Fibroblast of skin of abdomen (primary cell): ENCODE measurements at places on chromosomes 12 and 14.
A peak's percentile ranks its signal among the peaks of the same experiment; 100 is the strongest.

GRCh38 chr14:34671716-34672115, 41.8 kb upstream of the SNX6 start:
- DNase-seq = no peak

- DNase-seq = no peak
Observed at GRCh38 chr12:19886639-19887064, 447.4 kb downstream of the AEBP2 start.

GRCh38 chr14:31858868-31859267, 218.2 kb upstream of the ARHGAP5 start:
- no peak for DNase-seq

- no peak for DNase-seq
Observed at GRCh38 chr12:105961821-105962671, 176.7 kb downstream of the NUAK1 start.

GRCh38 chr12:2481951-2482350, 312.8 kb upstream of the FKBP4 start:
- no peak for DNase-seq

DNA sequence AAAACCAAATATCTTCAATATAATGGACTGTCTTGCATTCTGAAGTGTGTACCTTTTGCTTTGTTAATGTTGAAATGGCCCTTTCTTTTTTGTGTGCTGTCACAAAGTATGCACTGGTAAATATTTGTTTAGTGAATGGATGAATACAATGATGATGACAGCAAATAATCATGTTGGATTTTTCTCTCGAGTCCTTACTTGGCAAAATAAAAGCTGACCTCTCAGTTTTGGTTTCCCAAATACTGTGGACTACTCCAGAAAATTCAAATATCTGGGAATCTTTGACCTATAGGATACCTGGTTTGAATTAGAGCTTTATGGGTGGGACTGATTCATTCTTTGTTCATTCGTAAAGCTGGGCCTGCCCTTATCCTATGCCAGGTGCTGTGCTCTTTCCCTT, 5.5 kb downstream of the UBE3B start:
- no peak for DNase-seq

- DNase-seq = no peak
Observed at GRCh38 chr12:7203109-7203508, 13.6 kb downstream of the PEX5 start.

GRCh38 chr14:100448376-100448775, 125.2 kb downstream of the SLC25A47 start:
- no peak for DNase-seq

DNA sequence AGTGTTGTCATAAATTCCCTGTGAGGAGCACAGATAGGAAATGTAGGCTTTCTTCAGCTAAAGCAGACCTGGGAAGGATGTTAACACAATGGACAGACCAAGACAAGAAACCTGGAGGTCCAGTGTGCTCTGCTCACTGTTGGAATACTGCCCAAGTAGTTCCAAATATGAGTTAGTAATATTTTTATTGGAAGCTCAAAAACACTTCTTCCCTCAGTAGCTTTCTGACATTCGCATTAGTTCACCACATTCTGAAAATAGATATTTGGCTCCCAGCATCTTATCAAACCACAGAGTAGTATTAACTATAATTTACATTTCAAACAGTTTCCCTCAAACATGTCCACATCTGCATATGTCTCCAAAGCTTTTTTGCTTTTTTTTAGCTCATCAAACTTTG, 74.8 kb upstream of the PYGL start:
- peak; percentile 15 for DNase-seq

DNA sequence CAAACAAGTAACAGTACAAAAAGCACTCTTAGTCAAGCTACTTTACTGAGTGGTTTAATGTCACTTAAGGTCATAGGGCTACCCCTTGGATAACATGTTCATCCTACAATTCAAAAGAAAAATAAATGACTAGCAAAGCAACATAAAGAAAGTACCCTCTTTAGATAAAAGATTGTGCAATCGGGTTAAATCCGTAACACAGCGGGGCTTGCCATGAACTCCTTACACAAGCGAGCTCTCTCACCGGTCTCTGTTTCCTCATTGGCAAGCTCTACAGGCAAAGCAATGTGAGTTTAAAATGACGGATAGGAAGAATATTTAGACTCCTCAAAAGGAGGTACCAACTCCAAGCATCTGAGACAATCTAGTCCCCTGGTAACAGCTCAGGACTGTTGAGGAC, 140.6 kb downstream of the EGLN3 start:
- DNase-seq = no peak

DNA sequence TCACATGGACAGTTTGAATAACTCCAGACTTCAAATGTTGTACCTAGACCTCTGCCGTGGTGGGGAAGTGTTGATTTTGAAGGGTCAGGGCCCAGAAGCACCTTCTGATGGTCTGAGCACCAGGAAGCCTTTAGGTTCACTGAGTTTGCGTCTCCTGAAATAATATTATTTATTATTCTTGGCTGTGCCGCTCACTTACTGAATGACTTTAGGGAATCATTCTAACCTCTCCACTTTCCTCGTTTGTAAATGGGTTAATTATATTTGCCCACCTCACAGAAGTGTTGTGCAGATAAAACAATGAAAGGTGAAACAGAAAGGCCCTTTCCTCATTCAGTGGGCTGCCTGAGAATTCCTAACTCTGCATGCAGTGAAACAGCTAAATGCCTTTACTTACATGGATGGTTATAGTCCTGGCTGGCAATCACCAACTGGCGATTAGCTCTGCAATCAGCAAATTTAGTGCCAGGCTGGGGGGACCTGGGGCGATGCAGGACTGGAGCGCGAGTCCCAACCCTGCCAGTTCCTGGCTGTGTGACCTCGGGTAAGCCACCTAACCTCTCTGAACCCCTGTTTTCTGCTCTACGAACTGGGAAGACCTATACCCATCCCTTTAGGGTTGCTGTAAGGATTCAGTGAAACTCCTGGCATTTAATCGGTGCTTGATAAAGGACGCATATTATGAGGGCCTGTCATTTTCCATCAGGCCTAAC, 57.5 kb downstream of the MAP1LC3B2 start:
- no peak for DNase-seq

- no peak for DNase-seq
Observed at GRCh38 chr12:34598851-34599529, 576.7 kb downstream of the ALG10 start.

- peak; percentile 95 for DNase-seq
Observed at GRCh38 chr12:52280319-52280795, 5.9 kb downstream of the KRT86 start.

GRCh38 chr12:92701441-92701840, 1.3 kb upstream of the PLEKHG7 start:
- DNase-seq = no peak

GRCh38 chr12:59820594-59821011, 224.8 kb downstream of the SLC16A7 start:
- peak; percentile 99 for DNase-seq

DNA sequence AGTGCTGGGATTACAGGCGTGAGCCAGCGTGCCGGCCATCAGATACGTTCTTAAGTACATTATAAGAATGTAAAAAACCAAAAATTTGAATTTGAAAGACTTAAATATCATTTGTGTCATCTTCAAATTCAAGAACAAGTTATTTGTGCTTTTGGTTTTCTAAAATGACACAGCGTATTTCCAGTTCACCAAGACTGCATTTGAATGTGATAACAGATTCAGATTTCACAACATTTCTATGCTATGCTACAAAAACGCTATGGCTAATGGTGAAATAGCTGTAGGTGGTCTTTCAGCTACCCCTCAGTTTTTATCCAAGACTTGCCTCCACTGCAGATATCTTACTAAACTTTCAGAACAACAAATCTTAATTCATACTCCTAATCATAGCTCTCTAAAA, 46.7 kb downstream of the APPL2 start:
- DNase-seq = no peak

DNA sequence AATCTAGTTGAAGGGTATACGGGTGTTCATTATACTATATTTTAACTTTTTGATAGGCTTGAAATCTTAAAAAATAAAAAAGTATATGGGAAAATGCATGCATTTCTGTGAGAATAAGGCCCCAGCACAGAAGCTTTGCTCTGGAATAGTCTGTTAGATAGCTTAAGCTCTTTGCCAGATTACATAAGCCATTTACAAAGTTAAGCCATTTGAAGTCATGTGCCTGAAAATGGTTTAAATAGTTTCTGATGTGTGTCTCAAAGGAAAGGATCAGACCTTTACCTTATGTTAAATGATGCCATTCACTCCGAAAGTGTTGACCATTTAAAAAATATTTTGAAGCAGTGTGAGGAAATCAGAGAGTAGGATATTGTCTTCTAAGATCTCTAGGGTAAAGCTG, 51.3 kb downstream of the WASHC4 start:
- DNase-seq = no peak

GRCh38 chr12:40832668-40833067, 140.4 kb downstream of the CNTN1 start:
- no peak for DNase-seq

GRCh38 chr12:52003591-52003990, 3.2 kb upstream of the TAMALIN start:
- no peak for DNase-seq

DNA sequence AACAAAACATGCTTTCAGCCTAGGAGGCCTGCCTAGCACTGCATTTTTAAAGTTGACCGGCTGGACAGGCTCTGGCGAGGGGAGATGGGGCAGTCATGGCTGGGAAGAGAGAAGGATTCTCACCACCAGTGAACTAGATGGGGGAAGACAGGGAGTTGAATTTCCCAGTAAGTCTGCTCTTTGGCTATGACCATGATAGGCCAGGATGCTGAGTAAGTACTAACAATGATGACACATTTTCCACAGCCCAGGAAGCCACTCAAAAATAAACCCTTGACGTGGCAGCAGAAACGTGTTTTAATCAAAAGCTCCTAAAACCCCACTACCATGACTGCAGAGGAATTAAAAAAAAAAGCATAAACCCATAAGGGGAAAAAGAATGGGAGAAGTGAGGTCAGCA, 19.0 kb downstream of the KCTD10 start:
- peak; percentile 58 for DNase-seq

- peak; percentile 17 for DNase-seq
Observed at GRCh38 chr12:25236190-25236589, 14.5 kb downstream of the KRAS start.

DNA sequence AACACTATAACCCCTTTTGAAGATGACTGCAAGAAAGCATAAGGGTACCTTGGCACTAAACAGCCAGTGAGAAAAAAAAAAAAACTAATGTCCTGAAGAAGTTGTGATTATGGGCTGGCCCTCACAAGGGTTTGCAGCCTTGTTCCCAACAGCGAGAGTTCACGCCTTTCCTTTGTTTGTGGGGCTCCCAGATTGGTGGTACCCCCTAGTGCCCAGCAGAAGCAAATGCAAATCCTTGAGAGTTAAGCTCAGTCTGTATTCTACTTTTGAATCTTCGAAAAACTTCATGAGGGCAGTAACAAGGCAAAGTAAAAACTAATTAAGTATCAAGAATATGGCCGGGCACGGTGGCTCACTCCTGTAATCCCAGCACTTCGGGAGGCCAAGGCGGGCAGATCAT, 238.9 kb upstream of the LMO3 start:
- no peak for DNase-seq

DNA sequence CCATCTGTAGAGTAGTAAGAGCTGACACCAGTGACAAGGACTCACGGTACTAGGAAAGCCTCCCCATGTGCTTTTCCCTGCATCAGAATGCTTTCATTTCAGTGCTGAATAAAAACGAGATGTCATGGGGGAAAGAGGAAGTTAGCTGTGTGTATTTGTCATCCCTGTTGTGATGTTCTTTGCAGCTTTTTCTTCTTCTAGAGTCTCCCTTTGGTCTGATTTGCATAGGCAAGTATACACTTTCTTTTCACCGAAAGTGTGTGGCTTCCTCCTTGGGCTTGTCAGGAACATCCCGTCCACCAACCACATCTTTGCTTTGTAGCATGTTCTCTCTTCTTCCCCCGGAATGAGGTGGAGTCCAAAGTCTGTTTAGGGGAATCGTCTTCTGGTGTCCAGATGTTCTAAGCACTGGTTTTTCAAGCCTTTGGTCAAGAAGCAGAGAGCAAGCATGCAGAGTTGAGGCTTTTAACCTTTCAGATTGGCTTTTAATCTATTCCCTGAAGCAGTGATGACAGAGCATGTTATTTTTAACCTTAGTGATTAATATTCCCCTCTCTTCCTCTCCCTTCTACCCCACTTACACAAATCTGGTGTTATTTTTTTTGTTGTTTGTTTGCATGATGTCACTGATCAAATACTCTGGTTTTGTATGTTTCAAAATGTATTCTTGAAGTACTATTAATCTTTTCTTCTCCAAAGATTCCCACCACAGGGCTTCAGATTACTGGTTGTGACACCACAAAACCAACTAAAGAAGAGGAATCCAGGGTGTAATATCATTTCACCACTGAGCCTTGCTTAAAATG, 163.4 kb downstream of the SAMD4A start:
- DNase-seq = peak; percentile 91

DNA sequence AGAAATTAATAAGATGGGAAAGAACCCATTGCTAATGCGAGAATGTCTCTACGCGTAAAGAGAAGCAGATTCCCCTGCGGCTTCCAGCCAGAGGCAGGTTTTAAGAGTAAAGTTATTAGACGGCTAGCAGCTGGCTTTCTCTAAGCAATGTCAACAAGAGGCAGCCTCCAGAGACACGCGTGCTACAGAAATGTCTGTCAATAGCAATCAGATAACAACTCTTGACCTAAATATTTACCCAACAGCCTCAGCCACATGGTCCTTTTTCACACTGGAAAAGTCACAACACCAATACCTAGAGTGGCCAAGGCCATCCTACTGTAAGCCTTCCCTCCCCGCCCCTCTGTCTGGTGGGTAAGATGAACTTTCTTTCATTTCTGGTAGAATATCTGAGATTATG, 146.0 kb upstream of the SFSWAP start:
- no peak for DNase-seq

DNA sequence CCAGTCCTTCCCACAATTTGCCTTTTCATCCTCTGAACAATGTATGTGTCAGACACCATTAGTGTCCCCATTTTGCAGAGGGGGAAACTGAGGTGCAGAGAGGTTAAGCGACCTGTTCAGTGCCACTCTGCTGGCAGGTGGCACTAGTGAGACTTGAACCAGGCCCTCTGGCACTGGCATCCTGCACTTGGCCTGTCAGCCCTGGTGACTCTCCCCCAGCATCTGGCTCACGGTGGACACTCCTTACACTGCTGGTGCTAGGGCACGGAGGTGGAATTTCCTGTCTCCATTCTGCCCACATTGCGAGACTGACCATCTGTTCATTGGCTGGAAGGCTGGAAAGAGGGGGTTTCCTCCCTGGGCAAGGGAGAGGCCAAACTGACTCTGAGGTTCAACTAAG, 48.7 kb downstream of the CCNK start:
- DNase-seq = no peak

DNA sequence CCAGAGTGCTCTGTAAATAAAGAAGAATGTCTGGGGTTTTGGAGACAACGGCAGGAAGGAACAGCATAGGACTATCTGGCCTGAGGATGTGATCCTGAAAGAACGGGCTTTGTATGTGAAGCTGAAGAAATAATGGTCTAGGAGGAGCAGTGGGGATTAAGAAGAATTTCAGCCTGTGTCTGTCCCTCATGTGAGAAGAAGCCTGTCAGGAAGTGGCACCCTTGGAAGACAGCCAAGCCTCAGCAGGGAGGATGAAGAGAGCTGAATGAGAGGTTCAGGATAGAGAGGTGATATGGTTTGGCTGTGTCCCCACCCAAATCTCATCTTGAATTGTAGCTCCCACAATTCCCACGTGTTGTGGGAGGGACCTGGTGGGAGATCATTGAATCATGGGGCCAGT, 56.9 kb upstream of the TCL1A start:
- no peak for DNase-seq

- no peak for DNase-seq
Observed at GRCh38 chr14:88170333-88170732, 152.7 kb downstream of the KCNK10 start.
